HepG2 (cell line): ENCODE measurements at places on chromosomes 16 and 17. TPM values are rescaled to one million over a fixed set of nuclear protein-coding genes. Genes with fewer than 3 reads are reported as not detected.

DNA sequence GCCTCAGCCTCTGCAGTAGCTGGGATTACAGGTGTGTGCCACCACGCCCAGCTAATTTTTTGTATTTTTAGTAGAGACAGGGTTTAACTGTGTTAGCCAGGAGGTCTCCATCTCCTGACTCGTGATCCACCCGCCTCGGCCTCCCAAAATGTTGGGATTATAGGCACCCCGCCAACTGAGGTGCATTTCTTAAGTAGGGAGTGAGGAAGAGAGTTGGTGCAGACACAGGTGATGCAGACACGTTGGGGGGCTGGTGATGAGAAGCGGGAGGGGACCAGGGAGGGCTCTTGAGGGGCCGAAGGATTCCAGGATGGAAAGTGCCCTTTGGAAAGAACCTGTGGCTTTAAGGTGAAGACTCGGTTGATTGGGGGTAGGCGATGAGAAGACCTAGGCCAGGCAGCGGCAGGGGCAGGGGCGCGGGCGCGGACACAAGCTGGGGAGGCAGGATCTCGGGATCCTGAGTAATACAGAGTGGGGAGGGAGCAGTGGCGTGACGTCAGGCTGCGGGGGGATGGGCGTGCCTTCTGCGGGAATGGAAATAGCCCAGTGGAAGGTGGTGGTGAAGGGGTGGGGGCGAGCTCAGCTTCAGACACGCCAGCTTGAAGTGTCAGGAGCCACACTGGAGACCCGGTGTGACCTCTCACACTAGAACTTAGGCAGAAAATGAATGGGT lies 2.5 kb upstream of the ATP6V0C start:
- H3K27ac ChIP-seq: no peak overlapping the region
- H3K4me1 ChIP-seq: peaks cover 33% of the 10 kb centered on the region
- no peak overlapping the region for H3K4me3 ChIP-seq
- H3K36me3 ChIP-seq: no peaks in the 10 kb centered on the region
- no peaks in the 10 kb centered on the region for H3K27me3 ChIP-seq

The PGS1 gene
- 18.8 and 25.9 TPM in 2 replicates for total RNA-seq

DNA sequence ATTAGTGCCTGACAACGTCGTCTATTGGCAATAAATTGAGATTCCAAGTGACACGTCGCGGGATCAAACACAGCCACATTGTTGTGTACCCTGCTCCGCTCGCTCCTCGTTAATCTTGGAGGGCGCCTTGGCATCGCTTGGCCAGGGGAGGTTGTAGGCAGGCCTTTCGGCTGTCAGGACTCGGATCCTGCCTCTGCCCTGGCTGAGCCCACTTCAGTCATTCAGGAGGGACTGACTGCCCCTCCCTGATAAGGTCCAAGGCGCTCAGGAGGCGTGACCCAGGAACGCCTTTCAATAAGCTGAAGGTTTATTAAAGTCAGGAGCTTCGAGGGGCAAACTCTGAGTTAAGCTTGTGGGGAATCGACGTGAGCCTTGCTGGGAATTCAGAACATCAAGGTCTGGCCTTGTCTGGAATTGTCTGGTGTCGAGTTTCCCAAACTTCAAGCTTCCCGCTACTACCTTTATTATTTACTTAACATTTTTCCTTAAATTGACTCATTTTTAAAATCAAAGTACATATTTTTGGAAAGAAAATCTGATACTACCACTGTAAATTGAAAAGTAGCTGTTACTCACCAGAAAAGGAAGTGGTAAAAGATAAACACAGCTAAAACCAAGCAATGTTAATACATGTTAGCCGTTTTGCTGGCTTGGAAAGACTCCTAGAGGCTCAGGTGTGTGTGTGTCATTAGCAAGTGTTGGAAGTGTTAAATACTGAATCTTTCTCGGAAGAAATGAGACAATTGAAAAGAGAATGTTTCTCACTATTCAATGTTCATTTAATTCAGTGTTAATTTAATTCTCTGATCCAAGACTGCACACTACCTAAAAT lies 5.3 kb upstream of the IRX3 start:
- no peaks in the 10 kb centered on the region for H3K36me3 ChIP-seq
- H3K27me3 ChIP-seq: no peaks in the 10 kb centered on the region
- DNase-seq: no peak
- H3K27ac ChIP-seq: no peak overlapping the region

GRCh38 chr16:58678716-58679115 lies 5.9 kb downstream of the SLC38A7 start:
- H3K36me3 ChIP-seq: peaks cover 33% of the 10 kb centered on the region
- no peak overlapping the region for H3K4me3 ChIP-seq

The ODAD4 gene
- 0.53 and 0.60 TPM in 2 replicates for total RNA-seq

DNA sequence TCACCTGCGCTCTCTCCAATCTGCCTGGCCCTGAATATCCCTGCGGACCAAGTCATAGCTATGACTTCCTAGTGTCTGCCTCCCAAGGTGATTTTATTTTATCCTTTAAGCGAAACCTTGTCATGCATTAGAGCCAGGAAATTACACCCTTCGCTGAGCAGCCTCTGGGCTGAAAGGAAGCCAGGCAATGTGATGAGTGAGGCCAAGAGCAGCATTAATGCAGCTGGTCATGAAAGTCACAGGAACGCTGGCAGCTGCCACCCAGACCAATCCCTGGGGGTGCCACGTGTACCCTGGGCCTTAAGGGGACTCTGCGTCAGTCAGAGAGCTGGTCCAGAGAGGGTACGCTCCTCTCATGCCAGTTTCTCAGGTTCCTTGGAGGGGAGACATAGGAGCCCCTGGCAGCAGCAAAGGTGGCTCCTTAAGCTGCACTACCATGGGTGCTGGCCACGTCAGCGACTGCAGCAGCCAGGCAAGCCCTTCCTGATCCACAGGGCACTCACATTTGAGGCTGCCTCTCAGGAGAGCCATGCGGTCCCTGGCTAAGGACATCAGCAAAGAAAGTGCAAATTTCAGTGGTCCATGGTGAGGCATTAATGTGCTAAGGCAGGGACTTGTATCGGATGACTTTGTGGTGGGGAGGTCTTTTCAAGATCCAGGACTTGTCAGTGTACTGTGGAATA lies 42.7 kb upstream of the WSCD1 start:
- H3K27ac ChIP-seq: no peak overlapping the region
- H3K4me3 ChIP-seq: no peak overlapping the region
- no peaks in the 10 kb centered on the region for H3K4me1 ChIP-seq
- no peaks in the 10 kb centered on the region for H3K36me3 ChIP-seq
- H3K27me3 ChIP-seq: peaks cover 23% of the 10 kb centered on the region; the same call in 2 of the 3 replicates
- DNase-seq: no peak

The C1QTNF1 gene
- 0.18 and 0.36 TPM in 2 replicates for total RNA-seq

GRCh38 chr16:89357055-89357816 lies 133.1 kb downstream of the ANKRD11 start:
- H3K27me3 ChIP-seq: no peaks in the 10 kb centered on the region
- no peak overlapping the region for H3K4me3 ChIP-seq
- peak; percentile 40 for DNase-seq
- peaks cover 53% of the 10 kb centered on the region for H3K4me1 ChIP-seq
- H3K36me3 ChIP-seq: peaks cover 41% of the 10 kb centered on the region

- H3K36me3 ChIP-seq: peaks cover 9% of the 10 kb centered on the region
- H3K27ac ChIP-seq: no peak overlapping the region
Measured at GRCh38 chr17:44677136-44677535, 12.4 kb downstream of the CCDC43 start.

DNA sequence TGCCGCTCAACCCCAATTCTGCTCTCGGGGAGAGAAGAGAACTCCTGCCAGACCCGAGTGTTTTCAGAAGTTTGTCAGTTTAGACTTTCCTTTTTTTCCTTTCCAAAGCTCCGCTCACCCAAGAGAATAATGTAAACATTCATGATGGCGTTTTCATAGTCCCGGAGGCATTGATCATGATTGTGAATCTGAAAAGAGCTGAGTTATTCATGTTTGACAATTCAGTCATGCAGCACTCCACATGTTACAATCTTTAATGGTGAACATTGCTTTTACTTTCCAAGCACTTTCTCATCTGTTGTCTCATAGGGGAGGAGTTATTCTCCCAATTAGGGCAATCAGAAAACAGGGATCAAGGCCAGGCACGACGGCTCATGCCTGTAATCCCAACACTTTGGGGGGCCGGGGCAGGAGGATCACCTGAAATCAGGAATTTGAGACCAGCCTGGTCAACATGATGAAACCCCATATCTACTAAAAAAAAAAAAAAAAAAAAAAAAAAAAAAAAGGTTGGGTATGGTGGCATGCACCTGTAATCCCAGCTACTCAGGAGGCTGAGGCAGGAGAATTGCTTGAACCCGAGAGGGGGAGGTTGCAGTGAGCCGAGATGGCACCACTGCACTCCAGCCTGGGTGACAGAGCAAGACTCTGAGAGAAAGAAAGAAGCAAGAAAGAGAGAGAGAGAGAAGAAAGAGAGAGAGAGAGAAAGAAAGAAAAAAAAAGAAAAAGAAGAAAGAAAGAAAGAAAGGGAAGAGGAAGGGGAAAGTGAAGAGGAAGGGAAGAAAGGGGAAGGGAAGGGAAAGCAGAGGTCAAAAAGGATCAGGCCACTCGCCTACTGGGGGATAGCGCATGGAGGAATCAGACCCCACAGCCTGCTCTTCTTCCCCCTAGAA lies 70.0 kb upstream of the TNRC6C start:
- no peak overlapping the region for H3K4me3 ChIP-seq
- peaks cover 77% of the 10 kb centered on the region for H3K27me3 ChIP-seq
- H3K4me1 ChIP-seq: peaks cover 13% of the 10 kb centered on the region
- H3K36me3 ChIP-seq: no peaks in the 10 kb centered on the region
- H3K27ac ChIP-seq: no peak overlapping the region

The WRAP53 gene
- total RNA-seq: 18.1 and 19.5 TPM in 2 replicates
